ENCODE measurements at places on chromosomes 7 and 10.

DNA sequence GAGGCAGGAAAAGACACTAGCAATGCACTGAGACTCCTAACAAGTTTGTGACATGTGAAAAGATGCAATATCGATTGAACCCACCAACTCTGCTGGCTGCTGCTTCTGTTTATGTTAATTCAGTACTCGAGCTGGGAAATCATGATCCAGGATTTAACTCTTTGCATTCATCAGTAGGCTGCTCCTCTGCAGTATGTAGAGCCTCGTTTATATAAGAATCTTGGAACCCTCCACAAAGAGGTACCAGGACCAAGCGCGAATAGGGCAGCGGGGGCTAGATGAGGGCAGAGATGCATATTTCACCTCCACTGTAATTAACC, 7.8 kb downstream of the PRKAG2 start:
- DNase-seq: no peak

DNA sequence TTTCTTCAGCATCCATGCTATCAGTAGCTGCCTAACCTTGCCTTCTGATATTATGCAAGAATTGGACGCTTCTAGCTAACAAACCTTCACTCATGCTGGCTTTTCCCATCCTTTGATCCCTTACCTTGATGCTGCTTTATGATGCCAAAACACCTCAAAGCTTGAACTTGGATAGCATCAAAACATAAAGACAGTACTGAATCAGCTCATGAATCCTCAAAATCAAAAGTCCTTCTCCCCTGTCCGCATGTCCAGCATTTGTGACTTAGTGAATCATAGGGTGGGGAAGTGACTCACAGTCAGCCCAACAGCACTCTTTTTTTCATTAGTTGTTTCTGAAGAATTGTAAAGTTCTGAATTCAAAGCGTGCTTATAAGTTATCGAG, 89.5 kb upstream of the PIK3CG start:
- peak; percentile 74 for DNase-seq

DNA sequence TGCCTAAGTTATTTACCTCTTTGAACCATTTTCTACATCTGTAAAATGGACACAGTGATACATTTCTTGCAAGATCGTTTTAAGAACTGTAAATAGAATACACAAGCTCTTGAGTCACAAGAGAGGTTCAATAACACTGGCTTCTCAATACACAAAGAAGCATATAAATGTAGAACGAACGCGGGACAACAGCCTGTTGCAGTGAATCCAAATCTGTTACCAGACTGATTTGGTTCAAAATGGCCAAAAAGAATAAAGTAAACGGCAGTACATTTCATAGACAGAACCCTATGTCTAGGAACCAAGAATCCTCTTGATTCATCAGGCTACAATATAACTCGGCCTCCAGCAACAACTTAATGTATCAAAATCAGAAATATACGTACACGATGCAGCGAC, 701 bp downstream of the MTPAP start:
- no peak for DNase-seq

- no peak for DNase-seq
These were observed 1.9 kb upstream of the CYP26A1 start for GRCh38 chr10:93071674-93072224.

- DNase-seq: no peak
These were observed 14.9 kb downstream of the GTF2I start for GRCh38 chr7:74672343-74672915.

DNA sequence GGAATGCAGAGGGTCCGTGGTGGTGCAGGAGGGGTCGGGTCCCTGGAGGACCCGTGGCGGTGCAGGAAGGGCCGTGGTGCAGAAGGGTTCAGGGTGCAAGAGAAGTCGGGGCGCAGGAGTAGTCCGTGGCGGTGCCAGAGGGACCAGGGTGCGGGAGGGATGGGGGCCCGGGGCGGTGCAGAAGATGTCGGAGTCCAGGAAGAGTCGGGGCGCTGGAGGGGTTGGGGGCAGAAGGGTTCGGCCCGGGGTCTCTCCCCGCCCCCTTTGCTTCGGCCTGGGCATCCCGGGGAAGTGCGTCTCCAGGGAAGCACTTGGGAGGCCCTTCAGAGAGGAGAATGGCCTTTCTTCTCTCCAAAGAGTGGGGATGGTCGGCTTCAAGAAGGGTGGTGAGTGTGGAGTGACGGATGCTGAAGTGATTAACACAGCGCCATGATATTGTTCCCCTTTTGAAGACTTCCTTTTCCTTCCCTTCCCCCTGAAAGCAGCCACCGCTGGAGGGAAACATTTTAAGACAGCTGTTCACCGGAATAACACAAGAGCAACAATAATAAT, 997 bp downstream of the WDR37 start:
- no peak for DNase-seq

- DNase-seq: peak; percentile 32
These were observed 92.1 kb upstream of the CXCL12 start for GRCh38 chr10:44477046-44477425.

- DNase-seq: peak; percentile 8
These were observed 55.4 kb downstream of the MICALL2 start for GRCh38 chr7:1403638-1404459.

DNA sequence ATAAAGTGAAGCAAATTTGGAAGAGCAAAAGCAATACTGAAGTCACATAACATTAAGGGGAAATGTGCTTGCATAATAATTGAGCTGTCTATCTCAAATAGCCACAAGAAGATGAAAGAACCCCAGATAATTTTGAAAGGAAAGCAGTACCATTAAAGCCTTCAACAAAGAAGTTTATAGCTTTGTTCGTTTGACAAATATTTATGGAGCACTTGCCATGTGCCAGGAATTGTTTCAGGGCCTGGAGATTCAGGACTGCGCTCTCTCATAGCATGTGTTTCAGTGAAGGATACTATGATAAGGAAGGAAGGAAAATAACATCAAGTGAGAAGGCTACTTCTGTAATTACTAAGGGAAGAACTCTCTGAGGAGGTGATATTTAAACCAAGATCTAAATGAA, 212.3 kb upstream of the CSTF2T start:
- no peak for DNase-seq

- DNase-seq: no peak
These were observed 498 bp downstream of the RHOBTB1 start for GRCh38 chr10:60943316-60944057.

DNA sequence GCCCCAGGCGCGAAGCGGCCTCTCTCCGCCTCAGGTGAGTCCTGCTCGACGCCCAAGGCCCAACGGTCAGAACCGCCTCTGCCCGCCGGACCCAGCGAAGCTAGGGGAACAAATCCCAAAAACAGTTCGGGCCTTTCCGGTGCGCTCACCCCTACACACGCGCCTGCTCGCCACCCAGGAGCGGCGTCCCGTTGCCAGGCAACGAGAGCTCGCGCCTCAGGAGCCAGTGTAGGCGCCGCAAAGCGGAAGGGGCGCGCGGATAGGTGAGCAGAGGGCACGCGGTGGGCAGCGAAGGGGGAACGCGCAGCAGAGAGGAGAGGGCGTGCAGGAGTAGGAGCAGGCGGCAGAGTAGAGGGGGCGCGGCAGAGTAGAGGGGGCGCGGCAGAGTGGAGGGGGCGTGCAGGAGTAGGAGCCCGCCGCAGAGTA, at the start of the genes DYDC1 and DYDC2:
DYDC1 (minus strand) TSS at position 193 of the 426 bp plus-strand sequence. CDS start 4,154 bp downstream, outside the sequence.
DYDC2 (plus strand) TSS at position 219 of the 426 bp plus-strand sequence. CDS start 5,663 bp downstream, outside the sequence.
- DNase-seq: no peak

DNA sequence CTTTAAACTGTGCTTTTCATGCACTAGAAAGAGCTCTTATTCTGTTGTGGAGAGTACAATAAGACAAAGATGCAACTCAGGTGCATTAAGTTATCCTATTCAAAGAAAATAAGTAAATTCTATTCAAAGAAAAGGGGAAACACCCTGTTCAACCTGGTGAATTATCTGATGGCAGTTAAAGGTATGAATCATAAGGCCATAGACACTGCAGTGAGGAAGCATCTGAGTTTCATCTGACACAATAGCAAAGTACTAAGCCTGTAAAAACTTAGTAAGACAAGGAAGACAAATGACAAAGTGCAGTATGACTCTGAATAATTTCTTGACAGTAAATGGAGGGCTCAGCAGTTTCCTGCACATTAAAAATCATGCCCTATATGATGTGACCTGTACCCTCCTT, 91.0 kb upstream of the LRRTM3 start:
- no peak for DNase-seq

DNA sequence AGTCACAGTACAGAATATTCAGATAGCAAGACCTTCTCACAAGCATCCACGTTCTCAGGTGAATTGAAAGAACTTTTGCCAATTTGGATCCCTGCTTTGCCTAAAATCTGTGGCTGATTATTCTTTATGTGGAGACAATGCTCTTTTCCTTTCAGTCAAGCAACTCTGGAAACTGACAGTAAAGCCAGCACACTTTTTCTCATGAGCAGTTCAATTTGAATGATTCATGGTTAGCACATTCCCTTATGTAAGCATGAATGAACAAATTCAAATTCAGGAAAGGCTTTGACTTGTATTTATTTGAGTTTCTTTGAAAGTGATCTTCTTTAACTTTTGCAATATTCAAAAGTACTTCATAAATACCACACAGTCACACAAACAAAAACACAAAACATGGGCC, 57.6 kb downstream of the MEOX2 start:
- DNase-seq: peak; percentile 9

DNA sequence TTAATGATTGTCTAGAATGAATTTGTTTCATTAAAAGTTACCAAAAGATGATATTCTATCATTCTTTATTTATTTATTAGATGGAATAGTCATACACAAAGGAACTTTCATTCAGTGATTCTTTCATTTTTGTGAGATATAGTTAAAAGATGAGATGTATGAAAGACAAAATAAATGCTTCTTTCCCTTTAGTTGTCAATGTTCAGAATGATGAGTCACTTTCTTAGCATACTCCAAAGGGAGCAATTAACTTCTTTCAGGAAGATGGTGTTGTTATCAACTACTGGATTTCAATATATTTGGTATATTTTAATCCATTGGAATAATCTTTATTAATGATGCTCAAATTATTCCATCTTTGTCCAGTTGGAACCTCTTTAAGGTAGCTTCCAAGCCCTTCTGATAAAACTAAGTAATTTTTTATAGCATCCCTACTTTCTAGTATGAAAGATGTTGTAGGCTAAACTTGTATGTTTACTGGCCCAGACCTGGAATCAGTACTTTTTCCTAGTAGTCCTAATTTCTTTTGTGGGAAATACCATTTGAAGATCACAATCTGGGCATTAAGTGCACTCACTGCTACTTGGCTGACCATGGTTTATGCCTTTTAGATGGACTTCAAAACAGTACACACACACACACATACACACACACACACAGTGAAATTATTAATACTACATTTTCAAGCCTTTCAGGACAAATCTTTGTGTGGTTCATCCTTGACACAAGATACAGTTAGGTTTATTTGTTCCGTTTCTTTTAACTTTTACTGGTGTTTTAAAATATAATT, 2.5 kb downstream of the GIMAP7 start:
- no peak for DNase-seq

- peak; percentile 32 for DNase-seq
These were observed 91.2 kb upstream of the AHR start for GRCh38 chr7:17207220-17207619.

DNA sequence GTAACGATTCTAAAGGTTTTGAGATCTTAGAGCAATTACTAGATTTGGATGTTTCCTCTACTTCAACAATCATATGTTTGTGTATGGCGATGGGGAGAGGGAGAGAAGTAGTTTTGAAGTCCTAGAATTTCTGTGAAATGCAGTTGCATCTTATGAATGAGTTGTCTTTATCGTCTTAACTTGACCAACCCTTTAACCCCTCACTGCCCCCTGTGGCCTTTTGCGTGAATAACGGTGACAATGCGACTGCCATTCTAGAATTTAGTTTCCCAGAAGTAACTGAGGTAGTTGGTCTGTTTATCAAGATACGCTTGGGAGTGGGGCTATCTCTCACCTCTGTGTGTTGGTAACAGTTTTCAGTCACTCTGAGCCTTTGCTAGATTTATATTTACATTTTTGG, 204.6 kb downstream of the HDAC9 start:
- DNase-seq: no peak

GRCh38 chr10:133010095-133010842, 67.9 kb upstream of the CFAP46 start:
- no peak for DNase-seq

DNA sequence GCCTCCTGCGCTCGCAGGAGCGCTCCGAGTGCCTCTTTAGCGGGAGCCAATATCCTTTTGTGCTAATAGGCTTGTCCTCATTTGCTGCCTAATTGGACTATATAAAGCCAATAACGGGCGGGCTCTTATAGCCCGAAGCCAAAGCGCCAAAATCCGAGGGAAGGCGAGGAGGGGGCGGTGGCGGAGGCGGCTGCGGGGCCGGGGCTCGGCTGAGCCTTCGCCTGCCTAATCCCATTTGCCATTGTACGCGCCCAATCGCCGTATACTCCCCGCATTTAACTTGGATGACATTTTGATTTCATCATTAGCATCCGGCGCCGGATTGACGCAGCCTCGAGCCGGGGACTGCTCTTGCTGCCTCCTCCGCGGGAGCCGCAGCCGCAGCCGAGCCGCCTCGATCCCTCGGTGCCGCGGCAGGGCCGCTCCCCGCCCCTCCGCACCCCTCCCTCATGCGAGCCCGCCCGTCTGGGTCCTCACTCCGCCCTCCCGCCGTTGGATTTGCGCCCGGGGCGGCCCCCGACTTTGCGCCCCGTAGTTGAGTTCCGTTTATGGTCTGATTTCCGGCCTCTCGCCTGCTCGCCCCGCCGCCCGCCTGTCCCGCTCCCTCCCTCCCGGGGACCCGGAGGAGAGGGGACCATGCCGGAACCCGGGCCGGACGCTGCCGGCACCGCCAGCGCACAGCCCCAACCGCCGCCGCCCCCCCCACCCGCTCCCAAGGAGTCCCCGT, at the start of gene HMX3:
HMX3 (plus strand) TSS at position 556 of the 727 bp plus-strand sequence; CDS start at position 637, 81 bp downstream.
- no peak for DNase-seq

DNA sequence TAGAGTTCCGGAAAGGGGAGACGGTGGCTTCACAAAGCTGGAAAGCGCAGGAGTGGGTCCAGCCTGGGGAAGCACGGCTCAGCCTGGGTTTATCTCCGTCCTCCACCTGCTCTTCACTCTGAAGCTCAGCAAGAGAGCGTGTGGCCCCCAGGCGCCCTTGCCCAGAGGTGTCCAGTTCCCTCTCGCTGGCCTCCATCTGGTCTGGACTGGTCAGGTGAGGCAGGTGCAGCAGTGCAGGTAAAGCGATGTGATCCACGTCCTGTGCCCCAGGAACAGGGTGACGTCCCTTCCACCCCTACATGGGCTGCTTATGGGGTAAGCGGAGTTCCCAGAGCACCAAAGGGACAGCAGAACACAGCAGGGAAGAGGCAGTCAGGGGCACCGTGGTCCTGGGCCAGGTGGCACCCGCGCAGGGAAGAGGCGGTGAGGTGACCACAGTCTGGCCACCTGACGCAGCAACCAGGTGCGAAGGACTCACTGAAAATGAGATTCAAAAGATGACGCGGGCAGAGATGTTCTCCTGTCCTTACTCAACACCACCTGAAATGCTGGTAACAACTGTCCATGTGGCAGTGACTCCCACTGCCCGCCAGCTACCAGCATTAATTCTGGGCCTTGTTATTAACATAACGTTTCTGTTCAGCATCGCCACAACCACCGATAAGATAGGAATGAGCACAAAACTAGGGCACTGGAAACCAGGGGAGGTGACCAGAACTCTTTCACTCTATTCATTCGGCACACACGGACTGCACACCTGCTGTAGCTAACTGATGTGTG, 33.0 kb upstream of the DIP2C start:
- no peak for DNase-seq

- no peak for DNase-seq
These were observed 3.7 kb upstream of the SLC16A9 start for GRCh38 chr10:59713196-59713821.

GRCh38 chr7:37359662-37360444, 88.8 kb downstream of the ELMO1 start:
- DNase-seq: no peak
